Fibroblast of lung (primary cell): ENCODE measurements at places on chromosomes 5 and 9. TPM values are rescaled to one million over a fixed set of nuclear protein-coding genes. Genes with fewer than 3 reads are reported as not detected.

IFNA2 gene
- not detected in 2 replicates for total RNA-seq

BOD1 gene
- 86.9 and 93.7 TPM in 2 replicates for total RNA-seq

SH3GL2 gene
- total RNA-seq: under 0.01 and 0.17 TPM in 2 replicates

LCN2 gene
- not detected in 2 replicates for total RNA-seq

PPP1R2B gene
- 0.17 and 0.26 TPM in 2 replicates for total RNA-seq
